Stomach (tissue), 19 donors: ENCODE measurements at places on chromosomes 5 and 9. TPM values are rescaled to one million over a fixed set of nuclear protein-coding genes. Genes with fewer than 3 reads are reported as not detected.

The IL31RA gene
- total RNA-seq, result 1.3 TPM

DNA sequence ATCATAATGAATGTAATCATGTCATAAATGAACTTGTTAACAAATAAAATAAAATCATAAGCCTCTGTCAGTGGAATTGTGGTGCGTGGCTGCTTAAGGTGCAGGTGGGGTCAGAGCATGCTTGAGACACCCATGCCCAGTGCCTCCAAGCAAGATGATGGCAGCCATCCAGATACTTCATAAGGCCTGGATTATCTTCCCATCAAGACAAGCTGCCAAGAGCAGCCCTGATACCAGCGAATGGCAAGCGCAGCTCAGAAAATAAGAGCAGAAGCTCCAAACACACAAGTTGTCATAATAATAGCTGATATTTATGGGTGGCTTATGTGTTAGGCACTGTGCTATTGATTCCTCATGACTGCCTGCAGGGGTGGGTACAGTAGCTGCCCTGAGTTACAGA lies 21.8 kb upstream of the LMX1B start:
- no peak for DNase-seq

The CSF2 gene
- total RNA-seq, result not detected

DNA sequence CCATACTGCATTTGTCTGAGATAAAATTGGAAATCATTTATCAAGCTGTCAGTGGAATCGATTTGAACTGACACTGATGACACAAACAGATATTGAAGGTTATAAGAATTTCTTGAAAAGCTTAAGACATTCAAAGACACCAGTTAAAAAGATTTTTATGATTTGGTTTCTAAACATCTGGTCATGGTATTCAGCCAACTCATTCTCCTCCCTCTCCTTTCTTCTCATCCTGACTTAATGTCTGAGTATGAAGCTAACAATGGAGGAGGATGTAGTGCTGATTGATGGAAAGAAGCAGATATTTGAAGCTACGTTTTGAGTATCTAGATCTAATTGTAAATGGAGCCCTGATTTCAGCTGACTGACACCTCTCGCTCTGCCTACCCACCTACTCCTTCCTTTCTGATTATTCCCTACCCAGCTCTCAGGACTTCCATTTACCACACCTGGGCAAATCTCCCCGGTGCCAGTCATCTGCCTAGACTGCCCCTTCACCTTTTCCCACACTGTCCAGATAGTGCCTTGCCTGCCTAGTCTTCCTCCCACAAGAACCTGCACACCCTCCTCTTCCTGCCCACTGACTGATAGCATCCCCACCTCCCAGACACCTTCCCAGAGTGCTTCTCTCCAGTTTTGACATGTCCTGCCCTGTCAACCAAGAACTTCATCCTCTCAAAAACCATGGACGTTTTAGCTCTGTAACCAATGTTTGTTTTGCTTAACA lies 20.7 kb upstream of the LIFR start:
- DNase-seq, result no peak

The ADGRD2 gene
- not detected for total RNA-seq

DNA sequence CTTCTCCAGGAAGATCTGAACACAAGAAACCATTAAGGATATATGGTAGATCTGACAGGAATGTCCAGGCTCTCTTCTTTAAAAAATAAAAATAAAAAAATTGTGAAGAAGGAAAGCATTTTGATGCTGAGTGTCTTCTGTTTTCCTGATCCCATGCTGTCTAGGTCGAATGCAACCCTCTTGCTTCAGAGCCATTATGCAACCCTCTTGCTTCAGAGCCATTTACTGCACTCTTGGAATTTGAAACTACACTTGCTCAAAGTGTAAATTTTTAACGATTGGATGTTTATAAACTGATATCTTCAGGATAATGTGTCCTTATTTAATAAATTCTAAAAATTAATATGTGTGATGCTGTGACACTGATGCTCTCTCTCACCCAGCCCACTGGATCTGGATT lies 505.1 kb downstream of the DNAH5 start:
- no peak for DNase-seq

GRCh38 chr5:157455057-157455456 lies 5.0 kb upstream of the NIPAL4 start:
- no peak for DNase-seq

- DNase-seq, result no peak
Observed at GRCh38 chr5:141715346-141715905, 33.4 kb upstream of the ARAP3 start.

DNA sequence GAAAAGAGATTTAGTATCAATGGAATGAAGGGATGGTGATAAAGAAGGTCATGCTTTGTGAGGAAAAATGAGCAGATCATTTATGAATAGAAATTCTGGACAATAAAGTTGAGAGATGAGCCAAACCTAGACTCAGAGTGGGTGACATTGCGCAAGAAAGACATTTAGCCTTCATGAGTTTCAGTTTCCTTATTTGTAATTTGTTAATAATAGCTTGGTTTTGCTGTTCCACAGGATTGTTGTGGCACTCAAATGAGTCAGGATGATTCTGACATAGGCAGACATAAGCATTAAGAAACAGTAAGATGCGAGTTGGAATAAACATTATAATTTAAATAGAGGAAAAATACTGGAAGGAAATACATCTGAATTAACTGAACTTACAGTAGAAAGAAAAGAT lies 34.8 kb downstream of the ITGA2 start:
- no peak for DNase-seq

DNA sequence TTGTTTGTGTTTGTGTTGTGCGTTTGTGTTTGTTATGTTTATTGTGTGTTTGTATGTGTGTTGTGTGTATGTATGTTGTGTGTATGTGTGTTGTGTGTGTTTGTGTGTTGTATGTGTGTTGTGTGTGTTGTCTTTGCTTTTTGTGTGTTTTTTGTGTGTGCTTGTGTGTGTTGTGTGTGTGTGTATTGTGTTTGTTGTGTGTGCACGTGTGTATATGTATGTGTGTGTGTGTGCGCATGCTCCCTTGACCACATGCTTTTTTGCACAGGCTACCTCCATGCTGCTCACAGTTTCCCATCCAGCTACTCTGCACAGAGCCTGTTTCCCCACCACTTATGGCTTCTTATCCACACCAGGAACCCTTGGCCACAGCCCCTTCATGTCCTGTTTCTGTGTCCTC lies 720.0 kb upstream of the ADAMTS16 start:
- no peak for DNase-seq

GRCh38 chr5:130323804-130324454 lies 419.7 kb downstream of the CHSY3 start:
- DNase-seq, result peak; percentile 29

DNA sequence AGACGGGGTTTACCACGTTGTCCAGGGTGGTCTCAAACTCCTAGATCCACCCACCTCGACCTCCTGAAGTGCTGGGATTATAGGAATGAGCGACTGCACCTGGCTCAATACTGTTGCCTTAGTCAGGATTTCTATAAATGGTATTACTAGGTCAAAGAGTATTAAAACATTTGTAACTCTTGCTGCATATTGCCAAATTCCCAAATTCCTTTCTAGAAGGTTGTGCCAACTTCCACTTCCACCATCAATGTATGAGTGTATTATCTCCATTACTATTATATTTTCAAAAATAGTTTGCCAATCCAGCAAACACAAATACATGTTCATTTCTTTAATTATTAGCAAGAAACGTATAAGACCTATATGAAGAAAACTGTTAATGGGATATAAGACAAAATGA lies 10.6 kb downstream of the PTGR1 start:
- no peak for DNase-seq

DNA sequence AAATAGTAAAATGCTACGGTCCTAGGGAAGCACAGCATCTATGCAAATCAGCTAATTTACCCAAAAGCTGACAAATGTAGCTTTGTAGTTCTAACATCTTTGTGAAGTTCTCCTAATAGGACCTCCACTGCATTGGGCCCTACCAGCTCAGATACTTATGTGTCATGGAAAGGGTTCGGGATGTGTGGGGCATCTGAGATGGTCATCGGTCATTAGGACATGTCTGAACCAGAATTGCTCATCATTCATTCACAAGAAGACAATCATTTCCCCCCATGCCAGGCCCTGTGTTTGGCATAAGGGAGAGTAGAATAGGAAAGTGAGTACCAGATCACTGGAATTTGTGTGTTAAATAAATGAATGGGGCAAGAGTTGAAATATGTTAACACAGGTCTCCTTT lies 35.7 kb downstream of the PWWP2A start:
- no peak for DNase-seq
